Activated CD8-positive, alpha-beta memory T cell treated with anti-CD3 and anti-CD28 coated beads, Interleukin-2, amount 50 U/mL, for 4 hours (primary cell): ENCODE measurements at places on chromosomes 6 and 20.

- DNase-seq: peak; percentile 97
Observed at GRCh38 chr6:57089687-57090457, at the start of gene ZNF451. TSS of gene ZNF451 (plus strand) at chr6:57090188. CDS start at chr6:57090254, 66 bp downstream.

- DNase-seq: no peak
Observed at GRCh38 chr20:34112600-34113101, 608 bp upstream of the EIF2S2 start.

GRCh38 chr6:148154668-148155067 lies 188.0 kb upstream of the SASH1 start:
- DNase-seq: no peak

DNA sequence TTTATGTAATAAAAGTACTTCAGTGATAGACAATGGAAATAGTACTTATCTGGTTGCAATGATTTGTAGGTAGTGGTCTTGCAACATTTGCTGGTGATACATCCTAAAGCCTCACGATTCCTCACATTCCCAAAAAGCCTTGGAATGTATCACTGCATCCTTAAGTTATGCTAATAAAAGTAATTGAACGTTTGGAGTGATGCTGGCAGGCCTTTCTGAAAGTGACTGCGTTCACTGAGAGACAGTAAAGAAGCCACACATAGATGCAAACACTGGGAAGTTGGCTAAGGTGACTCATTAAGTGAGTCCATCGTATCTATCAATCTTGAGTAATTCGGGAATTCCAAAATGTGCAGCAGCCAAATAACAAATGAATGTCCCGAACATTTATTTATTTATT lies 444.1 kb upstream of the SOX4 start:
- no peak for DNase-seq

- no peak for DNase-seq
Observed at GRCh38 chr6:158767709-158768108, 51.5 kb downstream of the EZR start.

GRCh38 chr6:12311106-12311505 lies 20.9 kb downstream of the EDN1 start:
- no peak for DNase-seq

- no peak for DNase-seq
Observed at GRCh38 chr20:8287340-8287739, 155.3 kb downstream of the PLCB1 start.

- no peak for DNase-seq
Observed at GRCh38 chr6:157430834-157431233, 49.8 kb downstream of the ZDHHC14 start.

DNA sequence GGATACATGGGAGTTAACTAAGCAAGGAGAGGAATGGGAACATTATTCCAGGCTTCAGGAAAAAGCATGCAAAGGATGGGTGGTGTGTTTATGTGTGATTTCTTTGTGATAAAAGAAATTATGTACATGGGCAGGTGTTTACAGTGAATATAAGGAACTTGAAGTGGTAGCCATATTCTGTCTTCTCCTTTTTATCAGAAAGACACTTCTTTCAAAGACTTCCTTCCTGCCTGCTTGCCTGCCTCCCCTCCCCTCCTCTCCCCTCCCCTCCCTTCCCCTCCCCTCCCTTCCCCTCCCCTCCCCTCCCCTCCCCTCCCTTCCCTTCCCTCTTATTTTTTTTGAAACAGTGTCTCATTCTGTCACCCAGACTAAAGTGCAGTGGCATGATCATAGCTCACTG lies 14.4 kb downstream of the CYB5R4 start:
- no peak for DNase-seq

DNA sequence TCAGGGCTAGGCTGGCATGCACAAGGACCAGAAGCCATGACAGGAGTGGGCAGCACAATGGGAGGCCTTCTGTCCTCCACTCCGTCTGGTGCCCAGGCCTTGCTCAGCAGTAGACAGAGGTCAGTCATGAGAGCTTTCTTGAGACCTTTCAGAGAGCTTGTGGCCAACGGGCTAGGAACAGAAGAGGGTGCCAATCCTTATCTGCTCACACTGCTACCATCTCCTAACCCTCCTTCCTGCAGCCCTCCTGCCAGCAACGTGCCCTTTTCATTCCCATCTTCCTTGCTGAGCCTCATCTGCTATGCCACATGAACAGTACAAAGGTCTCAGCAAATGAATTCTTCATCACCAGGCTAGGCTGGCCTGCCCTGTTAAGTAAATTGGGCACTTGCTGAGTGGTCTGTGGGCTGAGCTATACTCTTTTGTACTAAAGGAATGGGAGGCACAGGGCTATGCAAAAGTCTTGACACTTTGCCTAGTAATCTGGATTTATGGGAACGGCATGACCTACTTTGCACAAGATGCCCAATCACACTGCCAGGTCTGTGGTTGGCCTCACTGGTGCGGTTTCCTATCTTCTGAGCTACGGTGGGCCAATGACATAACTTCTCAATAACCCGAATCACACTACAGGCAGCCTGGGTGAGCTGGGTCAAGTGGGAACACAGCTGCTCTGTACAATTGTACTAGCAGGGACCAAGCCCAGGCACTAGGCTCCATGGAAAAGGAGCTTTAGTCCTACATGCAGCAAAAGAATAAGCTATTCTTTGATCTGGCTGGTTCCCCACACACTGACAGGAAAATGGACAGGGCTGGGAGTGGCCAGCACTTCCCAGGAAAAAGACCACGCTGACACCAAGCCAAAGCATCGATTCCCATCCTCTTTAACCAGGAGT lies 47.8 kb downstream of the ELOVL5 start:
- no peak for DNase-seq

GRCh38 chr6:128531696-128532095 lies 11.3 kb upstream of the PTPRK start:
- no peak for DNase-seq

DNA sequence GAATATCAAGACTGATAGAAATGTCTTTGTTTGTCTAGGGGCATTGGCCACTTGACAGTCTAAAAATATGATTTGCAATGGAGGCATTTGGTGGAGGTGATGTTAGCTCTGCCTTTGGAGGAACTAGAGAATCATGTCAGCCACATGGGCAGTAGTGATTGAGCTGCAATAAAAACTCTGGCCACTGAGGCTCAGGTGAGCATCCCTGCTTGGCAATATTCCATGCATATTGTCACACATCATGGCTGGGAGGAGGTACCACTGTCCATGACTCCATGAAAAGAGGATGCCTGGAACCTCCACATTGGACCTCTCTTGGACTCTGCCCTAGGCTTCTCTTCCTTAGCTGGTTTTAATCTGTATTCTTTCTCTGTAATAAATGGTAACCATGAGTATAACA lies 10.6 kb upstream of the CD83 start:
- no peak for DNase-seq

GRCh38 chr6:137416376-137417109 lies 77.7 kb downstream of the OLIG3 start:
- DNase-seq: no peak

GRCh38 chr6:32741031-32741960 lies at the start of gene HLA-DQA2:
TSS of gene HLA-DQA2 (plus strand) at chr6:32741391. CDS start at chr6:32741444, 53 bp downstream.
- DNase-seq: no peak

DNA sequence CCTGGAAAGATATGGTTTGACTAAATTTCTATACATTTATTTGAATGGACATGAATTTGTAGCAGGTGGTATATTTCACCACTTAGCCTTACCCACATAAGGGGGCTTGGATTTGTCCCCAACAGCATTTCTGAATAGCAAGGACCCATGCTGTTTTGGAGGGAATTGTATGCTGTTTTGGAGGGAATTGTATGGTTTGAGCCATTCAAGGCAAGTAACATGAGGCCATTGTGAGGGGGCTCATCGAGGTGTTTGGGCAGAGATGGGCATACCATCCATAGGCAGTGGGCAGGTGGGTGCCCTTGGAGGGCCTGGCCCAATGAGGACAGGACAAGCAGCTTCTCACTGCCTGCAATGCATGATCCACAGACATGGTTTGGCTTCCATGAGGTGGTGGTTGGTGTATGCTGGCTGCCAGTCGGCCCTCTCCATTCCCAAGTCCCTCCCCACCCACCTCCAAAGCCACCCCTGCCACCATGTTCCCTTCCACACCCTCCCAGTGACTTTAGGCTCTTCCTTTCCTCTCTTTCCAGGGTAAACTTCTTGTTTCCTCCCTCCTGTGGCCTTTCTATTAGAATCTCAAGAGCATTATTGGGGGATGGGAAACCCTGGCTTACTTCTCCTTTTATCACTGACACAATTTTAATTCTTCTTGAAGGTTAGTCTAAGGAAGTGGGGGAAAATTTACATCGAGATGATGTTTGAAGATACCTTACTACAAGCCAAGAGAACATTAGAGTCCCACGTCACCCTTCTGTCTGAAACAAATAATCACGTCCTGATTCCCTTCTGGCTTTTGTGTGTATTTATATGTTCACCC lies 13.2 kb upstream of the PXDC1 start:
- DNase-seq: no peak

GRCh38 chr6:157025437-157025836 lies 248.3 kb downstream of the ARID1B start:
- DNase-seq: no peak

GRCh38 chr6:125117818-125118217 lies 35.8 kb upstream of the TPD52L1 start:
- DNase-seq: no peak
